Fibroblast of the aortic adventitia (primary cell): ENCODE measurements at places on chromosomes 16 and 17. TPM values are rescaled to one million over a fixed set of nuclear protein-coding genes. Genes with fewer than 3 reads are reported as not detected.

The CCL17 gene
- not detected in 2 replicates for total RNA-seq

The ARL5C gene
- total RNA-seq = 2.1 TPM in 1 of 2 replicates, not detected in the other

The CBX2 gene
- 0.57 and 0.63 TPM in 2 replicates for total RNA-seq

The DRC7 gene
- total RNA-seq = 0.09 TPM in 1 of 2 replicates, not detected in the other

The TBC1D28 gene
- total RNA-seq = not detected in 2 replicates

The TEX14 gene
- total RNA-seq = not detected in 2 replicates

The TNP2 gene
- total RNA-seq = not detected in 2 replicates

The TMC7 gene
- 0.41 and 1.5 TPM in 2 replicates for total RNA-seq

The NEUROD2 gene
- not detected in 2 replicates for total RNA-seq

The PDILT gene
- total RNA-seq = not detected in 2 replicates

The CLEC18C gene
- 0.09 and 0.90 TPM in 2 replicates for total RNA-seq

The PMFBP1 gene
- 0.09 and 0.33 TPM in 2 replicates for total RNA-seq

The MRPL28 gene
- 49.3 and 83.6 TPM in 2 replicates for total RNA-seq

The GP2 gene
- total RNA-seq = not detected in 2 replicates

The ZSCAN10 gene
- total RNA-seq = not detected in 2 replicates

The CMTM2 gene
- total RNA-seq = not detected in 2 replicates

The SSH2 gene
- total RNA-seq = 15.9 and 21.1 TPM in 2 replicates

The PPY gene
- not detected in 2 replicates for total RNA-seq

The ABCC12 gene
- total RNA-seq = not detected in 2 replicates

The MGAT5B gene
- total RNA-seq = 0.18 and 0.74 TPM in 2 replicates
